ENCODE measurements at places on chromosomes 6 and 20. TPM values are rescaled to one million over a fixed set of nuclear protein-coding genes. Genes with fewer than 3 reads are reported as not detected.
A peak's percentile ranks its signal among the peaks of the same experiment; 100 is the strongest.

The ISM1 gene
- 0.39 TPM for total RNA-seq

The COL9A1 gene
- total RNA-seq = 14.1 TPM

The GPX5 gene
- not detected for total RNA-seq

The EHMT2 gene
- total RNA-seq = 184 TPM

DNA sequence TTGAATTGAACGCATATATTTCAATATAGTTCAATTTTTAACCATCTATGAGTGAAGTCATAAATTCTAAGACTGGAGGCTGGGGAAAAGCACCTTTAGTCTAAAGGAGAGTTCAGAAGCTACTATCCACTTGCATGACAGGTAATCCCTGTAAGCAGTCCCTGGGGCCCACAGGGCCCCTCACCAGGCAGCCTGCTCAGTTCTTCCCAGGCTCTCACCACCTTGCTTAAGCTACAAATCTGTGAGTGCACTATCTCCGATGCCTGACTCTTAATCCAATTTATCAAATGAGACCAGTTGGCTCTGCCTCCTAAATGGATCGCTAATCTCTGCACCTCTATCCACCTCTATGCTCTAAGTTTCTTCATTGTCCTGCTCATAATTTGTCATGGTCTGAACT, 413.8 kb downstream of the PTPRT start:
- H3K4me3 ChIP-seq = no peak overlapping the region
- DNase-seq = no peak
- no peaks in the 10 kb centered on the region for H3K36me3 ChIP-seq
- H3K27me3 ChIP-seq = no peaks in the 10 kb centered on the region

GRCh38 chr20:15077733-15078250, 740.4 kb upstream of the FLRT3 start:
- peak; percentile 38 for DNase-seq
- no peak overlapping the region for H3K27ac ChIP-seq
- H3K27me3 ChIP-seq = no peaks in the 10 kb centered on the region
- no peak overlapping the region for H3K4me3 ChIP-seq
- no peaks in the 10 kb centered on the region for H3K36me3 ChIP-seq

Data from GM23338 (cell line).